ENCODE measurements at places on chromosomes 1 and 21.
A peak's percentile ranks its signal among the peaks of the same experiment; 100 is the strongest.

- DNase-seq: no peak
Observed at GRCh38 chr1:115840605-115841460, at the start of gene NHLH2. TSS of gene NHLH2 (minus strand) at chr1:115841126. CDS start at chr1:115838372, 2,754 bp downstream.

DNA sequence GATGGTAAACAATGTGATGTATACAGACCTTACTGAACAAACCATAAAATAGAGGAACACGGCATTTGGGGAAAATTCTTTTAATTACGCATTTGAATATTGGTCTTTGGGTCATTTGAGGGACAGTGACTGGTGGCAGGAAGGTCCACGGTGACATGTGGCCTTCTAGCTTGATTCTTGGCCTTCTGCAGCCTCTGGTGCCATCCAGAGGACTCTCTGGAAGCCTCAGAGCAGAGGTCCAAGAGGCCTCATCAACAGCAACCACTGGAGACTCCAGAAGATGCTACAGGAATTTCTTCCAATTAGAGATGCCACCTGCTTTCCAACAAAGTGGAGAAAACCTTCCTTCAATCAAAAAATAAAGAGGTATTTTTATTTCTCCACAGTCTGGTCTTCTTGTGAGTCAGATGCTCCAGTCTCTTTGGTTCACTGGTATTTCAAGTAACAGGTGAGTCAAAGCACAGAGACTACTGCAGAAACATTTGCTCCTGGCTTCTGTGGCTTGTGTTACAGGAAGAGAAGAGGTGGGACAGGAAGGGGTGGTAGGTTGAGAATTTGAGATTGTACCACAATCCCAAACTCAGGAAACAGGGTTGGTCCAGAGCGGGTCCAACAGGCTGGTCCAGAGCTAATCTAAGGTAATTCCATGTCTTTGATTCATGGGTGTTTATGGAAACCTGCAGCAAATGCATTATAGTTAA is 2.7 kb upstream of the F5 start:
- no peak for DNase-seq

DNA sequence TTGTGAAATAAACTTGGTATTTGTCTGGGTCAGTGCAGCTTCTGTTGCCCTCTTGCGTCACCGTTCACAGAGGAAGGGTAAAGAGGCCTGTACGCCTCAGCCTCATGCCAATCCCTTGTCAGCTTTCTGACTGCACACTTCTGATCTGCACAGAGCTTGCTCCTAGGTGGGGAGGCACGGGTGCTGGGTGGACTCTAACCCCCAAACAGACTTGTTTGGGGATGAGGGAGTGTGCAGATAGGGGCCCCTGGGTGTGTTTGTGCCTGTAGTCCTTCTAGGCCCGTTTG is 803 bp upstream of the B4GALT2 start:
- no peak for DNase-seq

DNA sequence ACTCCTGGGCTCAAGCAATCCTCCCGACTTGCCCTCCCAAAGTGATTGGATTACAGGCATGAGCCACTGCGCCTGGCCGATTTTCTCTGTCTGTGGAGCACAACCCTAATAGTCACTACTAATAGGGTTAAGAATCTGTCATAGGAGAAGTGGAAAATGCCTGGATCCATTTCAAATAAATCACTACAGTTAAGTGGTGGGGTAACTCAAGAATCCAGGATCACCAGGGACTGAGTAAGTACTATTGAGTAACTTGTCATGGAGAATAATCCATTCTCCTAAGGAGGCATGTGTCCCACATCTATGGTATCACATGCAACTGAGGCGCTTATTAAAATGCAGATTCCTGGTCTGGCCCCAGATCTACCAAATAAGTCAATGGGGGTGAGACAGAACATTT is 53.2 kb downstream of the OPTC start:
- DNase-seq: no peak

- DNase-seq: peak; percentile 57
Observed at GRCh38 chr1:7752512-7753417, 18.3 kb upstream of the VAMP3 start.

GRCh38 chr1:53511323-53511932 is 52.2 kb downstream of the DMRTB1 start:
- no peak for DNase-seq

- no peak for DNase-seq
Observed at GRCh38 chr1:228063251-228064191, 19.0 kb upstream of the ARF1 start.

DNA sequence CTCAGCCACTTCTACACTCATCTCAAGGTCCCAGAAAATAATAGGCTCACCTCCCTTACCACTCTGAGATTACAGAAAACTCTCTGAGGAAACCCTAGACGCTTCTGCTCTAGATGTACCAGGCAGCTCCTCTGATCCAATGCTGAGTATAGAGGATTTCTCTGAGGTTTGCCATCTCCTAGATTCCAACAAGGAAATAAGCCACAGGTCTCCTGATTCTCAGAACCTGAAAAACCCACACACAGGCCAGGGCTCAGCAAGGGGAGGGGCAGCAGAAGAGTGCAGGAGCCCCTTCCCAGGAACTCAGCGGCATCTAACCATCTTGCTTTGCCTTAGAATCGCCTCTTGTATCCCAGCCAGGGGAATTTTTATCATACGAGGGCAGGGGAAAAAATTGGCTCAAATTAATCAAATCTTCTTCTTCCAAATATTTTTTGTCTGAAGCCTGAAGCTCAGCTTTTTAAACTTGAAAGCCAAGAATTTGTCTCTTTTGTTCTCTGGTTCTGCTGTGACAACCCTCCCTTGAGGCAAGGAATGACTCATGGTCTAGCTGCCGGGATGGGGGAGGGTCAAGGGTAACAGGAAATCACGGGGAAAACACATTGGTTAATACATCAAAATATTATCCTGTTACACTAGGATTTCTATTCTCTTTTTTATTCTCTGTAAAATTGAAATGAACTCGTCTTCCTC is 30.8 kb downstream of the GORAB start:
- peak; percentile 83 for DNase-seq

DNA sequence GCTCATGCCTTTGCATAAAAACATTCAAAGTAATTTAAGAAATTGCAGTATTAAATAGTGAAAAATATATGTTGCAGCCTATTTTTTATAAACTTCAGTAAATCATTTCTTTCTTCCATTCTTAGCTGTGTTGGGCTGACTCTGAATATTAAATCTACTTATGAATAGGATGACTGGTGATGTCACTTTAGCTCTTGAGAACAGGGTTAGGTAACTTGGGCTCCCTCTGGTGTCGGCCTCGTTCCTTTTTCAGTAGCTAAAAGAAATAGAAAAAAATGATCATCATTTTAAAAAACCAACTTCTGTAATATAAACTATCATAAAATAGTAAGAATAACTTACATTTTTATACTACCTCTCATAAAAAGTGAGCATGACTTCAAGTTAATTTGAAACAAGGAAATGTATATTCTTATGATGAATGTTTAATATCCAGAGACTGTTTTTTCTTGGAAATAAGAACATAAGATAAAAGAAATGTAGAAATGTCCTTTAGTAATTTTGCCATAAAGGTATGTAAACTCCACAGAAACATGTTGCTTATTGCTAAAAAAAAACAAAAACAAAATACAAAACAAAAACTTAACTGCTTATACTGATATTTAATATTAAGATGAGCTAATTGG is 26.8 kb upstream of the NCAM2 start:
- peak; percentile 58 for DNase-seq
